ENCODE measurements at places on chromosomes 1 and 21.

GRCh38 chr21:46097336-46098293 is at the start of gene COL6A2:
COL6A2 (plus strand) TSS chr21:46098112.
- DNase-seq: peak; percentile 67

- no peak for DNase-seq
These were observed 26.2 kb downstream of the ARHGEF10L start for GRCh38 chr1:17565461-17566252.

- no peak for DNase-seq
These were observed 80.3 kb upstream of the DPH5 start for GRCh38 chr1:101105877-101106276.

GRCh38 chr1:116794371-116794770 is 40.1 kb downstream of the CD2 start:
- no peak for DNase-seq

- DNase-seq: no peak
These were observed 42.3 kb downstream of the DSTYK start for GRCh38 chr1:205169248-205169647.

DNA sequence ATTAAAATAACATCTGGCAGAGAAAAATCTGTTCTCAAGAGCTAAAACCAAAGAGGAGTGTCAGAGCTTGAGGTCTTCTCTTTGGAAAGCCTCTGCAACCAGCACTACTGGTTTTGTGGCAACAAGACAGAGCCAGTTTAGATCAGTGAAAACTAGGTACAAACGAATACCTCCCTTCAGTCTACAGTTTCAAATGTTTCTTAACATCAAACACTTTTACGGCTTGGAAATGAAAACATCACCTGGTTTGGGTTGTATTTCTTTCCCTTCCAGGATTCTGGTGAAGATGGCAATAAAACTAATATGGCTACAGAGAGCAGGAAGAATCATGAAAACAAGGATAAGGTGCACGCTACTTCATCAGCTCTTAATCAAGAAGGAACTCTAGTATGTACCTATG is 339.4 kb upstream of the ESRRG start:
- DNase-seq: no peak

GRCh38 chr1:18819986-18820790 is 39.3 kb downstream of the TAS1R2 start:
- DNase-seq: no peak

GRCh38 chr1:94515296-94515947 is 26.1 kb downstream of the F3 start:
- no peak for DNase-seq

DNA sequence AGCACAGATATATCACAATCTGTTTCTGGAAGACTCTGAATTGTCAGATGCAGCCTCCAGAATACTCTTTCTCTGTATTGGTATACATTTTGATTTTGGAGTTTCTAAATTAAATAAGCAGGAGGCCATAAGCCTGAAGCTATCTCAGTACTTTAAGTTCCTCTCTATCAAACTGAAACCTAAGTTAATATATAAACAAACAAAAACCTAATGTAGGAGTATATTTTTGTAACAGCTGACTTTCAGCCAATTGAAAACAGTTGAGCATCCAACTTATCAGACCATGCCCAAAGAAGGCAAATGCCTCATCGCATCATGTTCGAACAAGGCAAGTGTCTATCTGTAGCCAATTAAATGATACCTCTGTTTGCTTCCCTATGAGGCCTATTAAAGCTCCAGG is 1054.4 kb downstream of the AMY1C start:
- DNase-seq: no peak

GRCh38 chr1:43432907-43433306 is 20.8 kb downstream of the HYI start:
- no peak for DNase-seq

GRCh38 chr1:78143152-78143551 is 97.4 kb downstream of the GIPC2 start:
- DNase-seq: no peak

DNA sequence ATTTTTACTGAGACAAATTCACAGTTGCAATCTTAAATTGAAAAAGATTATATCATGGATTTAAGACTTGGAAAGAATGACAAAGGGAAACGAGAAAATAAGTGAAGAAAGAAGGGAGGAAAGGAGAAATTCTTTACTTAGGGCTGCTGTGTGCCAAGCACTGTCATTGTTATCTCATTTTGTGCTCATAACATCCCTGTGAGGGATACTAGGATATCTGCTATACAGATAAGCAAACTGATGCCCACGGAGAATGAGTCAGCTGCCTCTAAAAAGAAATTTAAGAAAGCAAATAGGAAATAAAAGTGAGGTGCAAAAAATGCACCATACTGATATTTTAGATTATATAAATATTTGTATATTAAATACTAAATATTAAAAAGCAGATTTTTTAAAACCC is 183.6 kb upstream of the NR5A2 start:
- DNase-seq: no peak

DNA sequence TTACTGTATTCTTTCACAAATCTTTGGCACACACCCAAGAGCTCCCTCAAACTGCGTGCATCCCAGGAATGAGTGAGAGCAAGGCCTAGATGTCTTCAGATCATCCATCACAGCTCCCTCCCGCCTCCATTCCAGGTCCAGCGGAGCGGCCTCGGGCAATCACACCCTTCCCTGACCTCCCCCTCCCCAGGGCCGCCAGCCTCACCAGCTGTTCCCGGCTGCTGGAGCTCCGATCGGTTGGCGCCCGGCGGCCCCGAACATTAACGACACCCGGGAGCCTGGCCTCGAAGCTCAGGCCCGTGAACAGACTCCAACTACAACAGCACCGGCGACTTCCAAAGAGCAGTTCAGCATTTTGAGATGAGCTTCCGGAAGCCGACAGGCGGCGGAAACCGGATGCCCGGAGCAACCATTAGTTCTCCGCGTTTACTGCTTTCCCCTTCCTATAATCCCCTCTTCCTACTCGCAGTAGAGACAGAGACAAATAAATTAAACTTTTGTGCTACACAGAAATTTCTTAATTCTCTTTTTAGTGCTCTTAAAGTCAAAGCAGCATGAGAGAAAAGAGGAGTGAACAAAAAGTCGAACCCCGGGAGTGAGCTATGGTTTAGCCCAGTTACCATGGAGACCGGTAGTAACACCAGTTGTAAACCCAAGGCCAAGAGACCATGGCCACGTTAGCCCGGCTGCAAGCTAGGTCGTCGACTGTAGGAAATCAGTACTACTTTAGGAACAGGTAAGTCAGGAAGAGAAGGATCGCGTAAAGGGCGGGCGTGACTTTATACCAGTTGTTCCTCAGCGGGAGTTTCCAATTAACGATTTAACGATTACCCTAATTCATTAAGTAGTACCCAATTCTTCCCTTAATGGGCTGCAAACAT is at the start of the genes GPATCH2 and SPATA17:
GPATCH2 (minus strand) TSS at position 380 of the 881 bp plus-strand sequence; CDS start at position 261, 119 bp downstream.
SPATA17 (plus strand) TSS at position 634 of the 881 bp plus-strand sequence; CDS start at position 669, 35 bp downstream.
- peak; percentile 67 for DNase-seq

GRCh38 chr1:33970148-33970825 is 106.4 kb downstream of the HMGB4 start:
- DNase-seq: no peak

DNA sequence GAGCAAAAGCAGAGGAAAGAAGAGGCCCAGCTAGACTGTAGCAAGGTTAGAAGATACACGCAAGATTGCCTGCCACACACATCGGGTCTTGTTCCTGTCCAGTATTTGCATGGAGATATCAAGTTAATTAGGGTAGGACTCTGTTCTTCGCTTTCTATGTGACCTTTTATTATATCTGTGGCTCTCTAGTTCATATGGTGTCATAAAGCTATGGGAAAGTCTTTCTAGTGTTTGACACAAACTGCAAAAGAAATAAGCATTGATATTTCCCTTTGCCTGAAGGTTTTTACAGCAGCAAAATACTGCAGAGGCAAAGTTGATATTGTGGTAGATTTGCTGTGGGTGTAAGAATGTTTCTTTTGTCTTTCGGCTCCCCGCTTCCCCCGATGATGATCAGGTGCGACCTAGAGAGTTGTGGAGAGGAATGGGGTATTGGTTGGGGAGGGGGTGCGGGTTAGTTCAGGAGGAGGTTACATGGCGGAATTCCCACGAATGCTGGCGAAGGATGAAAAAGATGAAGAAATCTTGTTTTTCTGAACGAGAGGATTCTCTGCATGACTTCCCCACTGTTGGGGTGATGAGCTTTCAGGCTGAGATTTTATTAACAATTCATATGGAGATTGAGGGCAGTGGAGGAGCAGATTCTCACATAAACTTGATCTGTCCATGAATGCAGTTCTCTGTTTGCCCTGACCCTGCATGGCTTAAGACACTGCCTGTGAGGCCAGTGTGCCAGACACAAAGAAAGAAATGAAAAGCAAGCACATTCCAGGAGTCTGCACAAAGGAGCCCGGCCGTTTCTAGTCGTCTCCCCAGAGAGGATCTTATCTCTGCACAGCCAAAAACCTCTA is 550.2 kb downstream of the USP25 start:
- no peak for DNase-seq

DNA sequence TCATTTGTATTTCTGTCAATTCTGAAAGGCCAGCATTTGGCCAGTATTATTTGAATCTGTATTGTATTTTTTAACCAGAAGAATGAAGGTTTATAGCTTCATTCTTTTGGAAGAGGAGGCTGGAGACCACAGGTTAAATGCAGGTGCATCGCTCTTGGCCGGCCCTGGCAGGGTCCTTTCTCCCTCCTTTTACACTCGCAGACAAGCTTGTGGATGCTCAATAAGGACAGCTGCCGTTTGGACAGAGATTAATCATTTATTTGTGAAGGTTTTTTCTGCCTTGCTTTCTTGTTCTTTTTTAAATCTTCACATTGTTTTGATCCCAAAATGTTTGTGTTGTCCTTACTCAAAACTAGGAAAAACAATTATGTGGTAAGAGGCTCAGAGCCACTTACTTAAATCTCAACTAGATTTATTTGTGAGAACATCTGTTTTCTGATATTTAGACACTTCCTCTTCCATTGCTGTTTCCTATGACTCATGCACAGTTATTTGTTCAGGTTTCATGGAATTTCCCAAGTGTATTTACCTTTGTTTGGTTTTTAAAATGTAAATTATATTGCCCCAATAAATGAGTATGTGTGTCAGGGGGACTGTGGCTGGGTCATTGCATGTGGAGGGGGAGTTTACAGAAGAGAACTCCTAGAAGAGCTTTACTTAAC is 46.7 kb upstream of the LAMC2 start:
- no peak for DNase-seq

GRCh38 chr21:33035147-33035546 is 9.4 kb downstream of the OLIG2 start:
- DNase-seq: no peak

- no peak for DNase-seq
These were observed 17.7 kb downstream of the PLA2G5 start for GRCh38 chr1:20087668-20088067.

DNA sequence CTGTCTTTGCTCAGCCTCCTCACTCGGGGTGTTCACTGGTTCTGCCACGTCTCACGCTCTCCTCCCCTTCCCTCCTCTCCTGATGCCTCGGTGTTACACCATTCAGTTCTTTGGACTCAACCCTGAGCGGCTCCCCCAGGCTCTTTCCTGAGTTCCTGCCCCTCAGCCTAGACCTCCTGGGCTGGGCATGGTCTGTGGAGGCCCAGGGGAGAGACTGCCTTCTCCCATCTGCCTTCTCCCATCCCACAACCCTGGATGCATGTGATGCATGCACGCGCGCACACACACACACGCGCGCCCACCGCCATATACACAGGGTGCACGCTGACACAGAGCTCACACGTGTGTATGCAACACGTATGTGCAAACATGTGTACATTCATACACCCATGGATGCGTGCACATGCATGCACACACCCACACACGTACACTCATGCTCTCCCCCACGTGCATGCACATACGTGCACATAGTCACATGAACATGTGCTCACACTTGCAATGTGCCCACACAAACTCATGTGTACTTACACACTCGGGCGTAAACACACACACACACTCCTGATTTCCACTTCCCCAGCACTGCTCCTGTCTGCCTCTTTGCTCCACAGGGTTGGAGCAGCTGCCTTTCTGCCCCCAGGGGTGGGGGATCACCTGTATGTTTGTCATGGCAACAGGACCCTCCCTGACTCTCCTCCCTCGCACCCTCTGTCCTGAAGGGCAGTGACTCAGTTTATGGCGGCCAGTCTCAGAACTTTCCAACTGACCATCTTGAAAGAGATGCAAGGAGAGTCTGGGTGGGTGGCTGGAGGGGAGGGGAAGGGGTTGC is 59.0 kb downstream of the HUNK start:
- no peak for DNase-seq

- no peak for DNase-seq
These were observed 279.5 kb downstream of the ZNF326 start for GRCh38 chr1:90274376-90274775.

All from activated CD8-positive, alpha-beta memory T cell treated with anti-CD3 and anti-CD28 coated beads, Interleukin-2, amount 50 U/mL, for 4 hours (primary cell).